Inflammatory macrophage treated with lipopolysaccharide for 1 hour (primary cell): ENCODE measurements at places on chromosomes 6 and 20.

GRCh38 chr20:60125513-60125912 lies 167.3 kb downstream of the CDH26 start:
- DNase-seq, result no peak

- no peak for DNase-seq
These were observed 32.7 kb upstream of the CCND3 start for GRCh38 chr6:41974281-41974825.

GRCh38 chr6:136716917-136717715 lies 75.2 kb downstream of the MAP3K5 start:
- no peak for DNase-seq

- no peak for DNase-seq
These were observed 78.4 kb upstream of the ATXN1 start for GRCh38 chr6:16839631-16840179.

- DNase-seq, result no peak
These were observed 135.8 kb upstream of the CENPW start for GRCh38 chr6:126204126-126204525.

DNA sequence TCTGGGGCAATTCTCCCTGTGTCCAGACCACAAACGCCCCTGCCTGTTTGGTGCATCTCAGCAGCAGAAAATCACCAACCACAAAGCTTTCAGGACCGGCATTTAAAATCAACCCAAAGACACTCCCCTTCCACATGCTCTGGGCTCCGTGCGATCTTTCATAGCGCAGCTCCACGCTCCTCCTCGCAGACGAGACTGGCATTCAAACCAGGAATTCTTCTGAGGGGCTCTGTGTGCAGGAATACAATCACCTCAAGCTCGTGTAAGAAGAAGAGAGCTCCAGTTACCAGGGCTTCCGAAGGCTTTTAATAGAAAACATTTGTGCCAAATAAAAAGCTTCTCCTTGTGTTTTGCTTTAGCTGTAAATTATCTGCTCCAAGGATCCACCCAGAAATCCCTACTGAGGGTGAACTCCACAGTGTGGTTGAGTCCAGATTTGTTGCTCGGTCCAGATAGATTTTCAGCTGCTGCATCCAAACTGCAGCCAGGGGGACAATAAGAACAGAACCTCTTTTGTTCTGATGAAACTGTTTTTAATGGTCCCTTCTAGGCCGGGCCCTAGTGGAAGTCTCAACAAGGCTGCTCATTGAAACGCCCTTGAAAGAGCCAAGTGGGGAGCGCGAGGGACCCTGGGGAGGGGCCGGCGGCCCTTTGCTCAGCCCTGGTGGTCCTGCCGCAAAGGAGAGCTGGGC lies 16.4 kb upstream of the BMP7 start:
- no peak for DNase-seq

- DNase-seq, result peak; percentile 63
These were observed 116.6 kb upstream of the RNF24 start for GRCh38 chr20:4131911-4132310.

DNA sequence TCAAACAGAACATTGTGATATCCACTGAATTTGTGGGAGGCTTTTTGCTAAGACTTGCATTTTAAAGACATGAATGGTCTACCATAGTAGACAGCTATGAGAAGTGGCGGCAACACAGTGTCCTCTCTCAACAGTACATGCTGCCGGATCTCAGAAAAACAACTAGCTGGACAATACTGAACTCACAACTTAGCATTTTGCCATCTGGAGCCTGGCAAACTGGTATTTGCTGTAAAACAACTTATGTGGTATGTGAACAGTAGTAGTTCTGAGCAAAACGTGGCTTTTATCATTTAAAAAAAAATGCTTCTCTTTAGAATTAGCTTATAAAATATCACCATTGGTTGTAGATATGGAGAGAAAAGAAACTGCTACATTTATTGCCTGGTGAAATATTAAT lies 3.3 kb upstream of the PXDC1 start:
- no peak for DNase-seq

GRCh38 chr6:82910820-82911219 lies 154.8 kb downstream of the UBE3D start:
- DNase-seq, result no peak

DNA sequence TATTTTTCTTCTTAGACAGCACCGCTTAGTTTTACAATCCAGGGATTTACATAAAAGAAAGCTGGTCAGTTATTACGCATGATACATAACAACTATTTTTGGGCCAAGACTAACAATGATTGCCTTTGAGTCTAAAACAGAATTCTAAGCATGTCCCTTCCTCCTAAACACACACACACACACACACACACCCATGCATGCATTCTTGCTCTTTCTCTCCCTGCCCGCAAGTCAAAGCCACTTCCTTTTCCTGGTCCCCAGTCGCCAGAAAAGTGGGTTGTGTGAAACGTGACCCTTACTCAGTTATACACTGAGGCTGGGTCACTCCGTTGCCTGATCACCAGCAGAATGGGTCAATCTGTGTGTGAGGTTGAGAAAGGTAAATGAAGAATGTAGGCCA lies 31.4 kb downstream of the FYN start:
- peak; percentile 67 for DNase-seq

DNA sequence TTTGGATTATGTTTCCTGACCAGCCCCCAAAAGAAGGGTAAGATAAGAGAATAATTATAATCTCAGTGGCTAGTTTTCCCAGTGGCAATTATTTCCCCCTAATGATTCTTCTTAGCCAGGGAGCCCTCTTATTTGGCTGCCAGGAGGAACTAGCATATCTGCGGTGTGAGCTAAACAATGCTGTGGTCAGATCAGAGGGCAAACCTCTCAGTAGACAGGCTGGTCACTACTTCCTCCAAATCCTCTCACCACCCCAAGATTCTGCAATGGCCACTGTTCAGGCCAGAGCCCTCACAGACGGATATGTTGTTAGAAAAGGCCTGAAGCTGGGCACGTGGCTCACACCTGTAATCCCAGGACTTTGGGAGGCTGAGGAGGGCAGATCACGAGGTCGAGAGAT lies 273.4 kb upstream of the SASH1 start:
- DNase-seq, result no peak

- no peak for DNase-seq
These were observed 969.2 kb upstream of the SLC35B3 start for GRCh38 chr6:9404351-9405146.

GRCh38 chr20:24825591-24825990 lies 123.5 kb upstream of the CST7 start:
- no peak for DNase-seq

- DNase-seq, result no peak
These were observed 516.7 kb downstream of the HDGFL1 start for GRCh38 chr6:23086100-23086499.

DNA sequence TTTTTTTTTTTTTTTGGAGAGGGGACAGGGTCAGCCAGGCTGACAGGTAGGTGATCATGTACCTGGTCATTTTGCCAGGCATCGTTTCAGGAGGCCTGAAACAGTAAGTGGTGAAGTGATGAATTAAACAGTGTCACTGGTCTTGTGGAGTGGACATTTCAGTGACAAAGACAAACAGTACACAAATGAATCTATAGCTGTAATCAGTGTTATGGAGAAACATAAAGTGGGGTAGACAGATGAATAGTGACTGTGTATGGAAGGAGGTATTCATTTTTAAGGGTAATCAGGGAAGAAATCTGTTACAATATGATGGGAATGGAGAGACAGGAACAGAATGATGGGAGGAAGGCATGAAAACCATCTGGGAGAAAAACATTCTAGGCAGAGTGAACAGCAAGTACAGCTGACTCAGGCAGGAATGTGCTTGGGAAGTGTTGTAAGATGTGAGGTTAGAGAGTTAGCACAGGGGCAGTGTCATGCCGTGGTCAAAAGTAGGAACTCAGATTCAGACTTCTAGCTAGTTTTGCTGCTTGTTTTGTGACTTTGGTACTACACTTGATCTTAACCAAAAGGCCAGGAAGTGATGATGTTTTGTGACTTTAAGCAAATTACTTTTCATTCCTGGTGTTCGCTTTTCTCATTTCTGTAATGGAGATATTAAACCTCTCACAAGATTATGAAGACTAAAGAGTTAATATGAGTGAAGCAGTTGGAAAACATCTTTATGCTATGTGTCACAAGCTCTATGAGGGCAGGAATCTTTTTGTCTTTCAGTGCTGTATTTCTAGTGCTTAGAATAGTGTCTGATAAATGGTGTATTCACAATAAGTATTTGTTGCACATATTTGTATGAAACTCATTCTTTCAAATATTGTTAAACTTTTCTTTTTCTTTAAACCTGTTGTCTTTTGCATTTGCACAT lies 43.4 kb downstream of the QKI start:
- DNase-seq, result peak; percentile 61

GRCh38 chr6:162181111-162181510 lies 546.5 kb downstream of the PRKN start:
- peak; percentile 37 for DNase-seq

DNA sequence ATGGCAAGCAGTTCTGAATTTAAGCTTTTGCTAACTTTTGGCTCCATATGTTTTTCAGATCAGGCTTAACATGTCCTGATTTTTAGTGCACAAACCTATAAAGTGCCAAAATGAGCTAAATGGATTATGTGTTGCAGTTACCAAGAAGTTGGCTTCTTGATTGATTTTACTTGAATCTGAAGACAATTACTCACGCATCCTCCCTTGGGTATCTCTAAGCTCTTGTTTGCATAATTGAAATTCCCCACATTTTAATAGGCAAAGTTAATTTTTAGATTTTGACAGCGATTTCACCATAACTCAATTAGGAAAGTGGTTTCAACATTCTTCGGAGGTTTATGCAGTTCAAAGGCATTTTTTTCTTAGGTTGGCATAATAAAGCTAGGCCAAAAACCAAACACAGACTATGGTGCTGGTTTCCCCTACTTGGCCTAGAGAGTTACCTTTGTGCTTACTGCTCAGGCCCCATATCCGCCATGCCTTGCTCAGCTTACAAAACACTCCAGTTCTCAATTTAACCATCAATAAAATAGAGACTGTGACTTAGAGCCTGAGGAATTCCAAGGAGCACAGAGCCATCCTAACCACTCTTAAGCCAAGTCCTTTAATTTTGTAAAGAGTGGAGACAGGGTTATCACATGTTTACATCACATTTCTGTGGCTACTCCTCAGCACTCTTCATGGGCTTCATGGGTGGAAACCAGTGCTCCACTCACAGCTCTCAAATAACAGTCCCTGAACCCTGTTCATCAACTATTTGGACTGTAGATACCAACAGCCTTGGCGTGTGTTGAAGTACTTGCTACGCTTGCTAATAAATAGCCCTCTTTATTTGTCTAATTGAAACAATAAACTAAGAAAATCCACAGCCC lies 32.1 kb downstream of the LAMA4 start:
- no peak for DNase-seq

DNA sequence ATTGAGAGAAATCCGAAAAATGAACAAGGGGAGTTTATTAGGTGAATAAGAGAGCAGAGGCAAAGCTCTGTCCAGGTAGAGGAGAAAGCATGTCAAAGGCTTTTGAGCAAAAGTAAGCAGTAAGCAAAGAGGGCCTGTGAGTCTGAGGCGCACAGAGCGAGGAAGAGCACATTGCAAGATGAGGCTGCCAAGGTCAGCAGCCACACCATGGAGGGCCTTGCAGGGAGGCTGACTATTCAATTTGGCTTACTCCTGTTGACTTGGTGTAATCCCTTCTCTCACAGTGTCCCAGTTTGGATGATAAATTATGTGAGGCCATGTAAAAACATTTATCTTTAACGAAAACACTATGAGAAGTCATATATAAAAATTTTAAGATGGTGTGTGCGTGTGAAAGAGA lies 32.4 kb downstream of the SESN1 start:
- DNase-seq, result no peak

- no peak for DNase-seq
These were observed 290.3 kb downstream of the TAF4 start for GRCh38 chr20:61775423-61775822.

DNA sequence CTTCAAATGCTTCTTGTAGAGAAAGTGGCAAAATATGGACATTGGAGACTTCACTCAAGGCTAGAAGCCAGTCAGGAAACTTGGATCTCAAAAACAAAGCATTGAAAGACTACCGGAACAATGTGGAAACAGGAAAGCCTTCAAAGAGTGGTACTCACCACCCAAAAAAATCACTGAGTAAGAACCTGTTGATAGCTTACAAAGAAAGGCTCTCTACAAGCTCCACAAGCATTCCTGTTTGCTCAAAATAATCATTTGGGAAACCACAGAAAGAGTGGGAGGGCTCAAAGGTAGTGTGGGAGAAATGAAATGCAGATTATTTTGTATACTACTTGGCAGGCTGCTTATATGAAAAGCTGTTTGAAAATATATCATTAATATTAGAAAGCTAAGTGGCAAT lies 9.5 kb upstream of the DST start:
- DNase-seq, result no peak

- no peak for DNase-seq
These were observed 444.4 kb downstream of the HDGFL1 start for GRCh38 chr6:23013776-23014175.

GRCh38 chr6:125804264-125804663 lies 13.5 kb downstream of the NCOA7 start:
- no peak for DNase-seq
